Thoracic aorta (tissue), 2 donors: ENCODE measurements at places on chromosomes 11 and 22. TPM values are rescaled to one million over a fixed set of nuclear protein-coding genes. Genes with fewer than 3 reads are reported as not detected.

DNA sequence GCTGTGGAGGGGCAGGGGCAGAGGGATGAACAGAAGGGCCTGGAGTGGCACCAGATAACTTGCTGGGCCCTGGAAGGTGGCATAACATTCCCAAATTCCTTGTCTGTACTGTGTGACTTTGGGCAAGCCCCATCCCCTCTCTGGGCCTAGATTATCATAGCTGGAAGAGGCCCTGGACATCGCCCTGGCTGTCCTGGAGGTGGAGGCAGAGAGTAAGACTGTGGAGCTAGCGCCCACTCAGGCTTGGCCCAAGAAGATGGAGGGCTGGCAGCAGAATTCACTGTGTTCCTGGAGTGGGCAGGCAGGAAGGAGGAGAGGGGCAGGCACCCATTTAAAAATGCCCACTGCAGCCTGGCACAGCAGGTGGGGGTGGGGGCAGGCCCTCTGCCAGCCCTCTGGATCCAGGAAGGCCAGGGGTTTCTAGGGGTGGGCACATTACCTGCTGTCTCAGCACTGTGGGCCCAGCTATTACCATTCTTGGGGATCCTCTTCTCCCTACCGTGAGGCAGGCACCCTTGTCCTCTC, 22.6 kb downstream of the ARHGEF17 start:
- no peak for DNase-seq

DNA sequence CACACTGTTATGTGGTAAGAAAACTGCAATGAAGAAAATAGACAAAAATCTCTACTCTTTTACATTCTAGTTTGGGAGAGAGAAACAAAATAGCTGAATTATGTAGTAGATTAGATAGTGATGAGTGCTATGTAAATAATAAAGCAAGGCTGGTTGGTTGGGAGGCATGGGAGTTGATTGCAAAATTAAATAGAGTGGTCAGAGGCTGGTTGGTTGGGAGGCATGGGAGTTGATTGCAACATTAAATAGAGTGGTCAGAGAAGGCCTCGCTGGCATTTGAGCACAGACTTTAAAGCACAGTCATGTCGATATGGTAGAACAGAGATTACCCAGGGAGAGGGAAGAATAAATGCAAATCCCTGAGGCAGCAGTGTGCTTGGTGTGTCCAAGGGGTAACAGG, 22.4 kb downstream of the SIK2 start:
- no peak for DNase-seq

DNA sequence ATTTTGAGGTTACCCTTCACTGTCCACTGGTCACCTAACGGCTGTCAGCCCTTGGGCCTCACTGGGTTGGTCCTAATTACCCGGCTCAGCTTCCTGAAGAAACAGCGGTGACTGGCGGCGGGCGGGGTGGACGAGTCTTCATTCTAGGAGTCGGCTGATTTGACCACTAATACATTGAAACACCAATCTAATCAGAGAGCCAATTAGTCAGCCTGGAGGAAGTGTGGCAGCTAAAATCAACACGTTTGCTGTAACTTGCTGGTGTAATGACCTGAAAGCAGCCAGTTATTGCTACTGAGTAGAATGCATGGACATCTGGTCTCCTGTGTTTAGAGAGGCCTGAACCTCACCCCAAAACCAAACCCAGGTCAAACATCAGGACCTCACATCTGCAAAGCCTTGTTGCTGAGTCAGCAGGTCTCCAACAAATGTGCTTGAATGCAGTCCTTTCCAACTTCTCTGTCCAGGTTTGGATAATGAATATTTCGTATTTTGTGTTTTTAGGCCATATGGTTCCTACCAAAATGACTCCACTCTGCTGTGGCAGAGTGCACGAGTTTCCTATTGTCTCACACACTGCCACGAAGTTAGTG, 496.4 kb downstream of the BRD1 start:
- DNase-seq, result no peak

Gene PHLDB1
- 206 TPM for total RNA-seq

Gene FAM227A
- total RNA-seq, result 1.9 TPM
